Activated naive CD4-positive, alpha-beta T cell (primary cell): ENCODE measurements at places on chromosomes 7 and 10.

DNA sequence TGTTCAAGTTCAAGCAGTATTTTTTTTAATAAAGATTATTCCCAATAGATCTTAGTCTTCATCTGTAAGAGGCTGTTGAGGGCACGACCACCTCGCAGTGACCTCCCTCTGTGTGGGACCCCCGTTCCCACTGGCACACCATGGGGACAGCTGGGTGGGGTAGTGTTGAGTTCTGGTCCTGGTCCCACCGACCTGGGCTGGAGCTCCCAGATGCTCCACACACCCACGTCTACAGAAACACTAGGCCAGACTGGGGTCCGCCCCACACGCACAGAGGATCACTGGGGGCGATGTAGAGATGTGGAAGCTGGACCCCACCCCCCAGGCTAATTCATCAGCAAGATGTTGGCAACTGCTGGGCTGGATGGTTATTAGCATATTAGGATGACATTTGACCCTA is 623.6 kb downstream of the PTPRN2 start:
- DNase-seq = no peak

DNA sequence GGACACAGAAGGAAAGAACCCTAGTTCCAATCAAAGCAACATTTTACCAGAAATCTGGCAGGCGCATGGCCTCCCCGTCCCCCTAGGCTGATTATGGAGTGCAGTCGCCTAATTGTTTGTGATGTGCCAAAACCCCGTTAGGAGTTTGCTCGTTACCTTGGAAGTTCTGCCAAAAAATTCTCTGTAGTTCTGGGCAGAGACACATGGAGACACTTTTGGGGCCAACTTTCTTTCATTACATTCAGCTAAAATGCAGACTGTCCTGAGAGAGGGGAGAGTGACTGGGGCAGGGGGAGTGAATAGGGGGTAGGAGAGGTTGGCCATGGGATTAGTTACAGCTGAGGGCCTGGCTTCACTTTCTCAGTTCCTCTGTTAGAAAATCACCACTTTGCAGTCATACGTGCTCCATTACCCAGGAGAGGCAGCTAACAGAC is 158.0 kb upstream of the NPVF start:
- no peak for DNase-seq

GRCh38 chr7:101435461-101436220 is 73.0 kb downstream of the COL26A1 start:
- DNase-seq = no peak

- no peak for DNase-seq
Observed at GRCh38 chr7:115701141-115701540, 329.4 kb downstream of the TFEC start.

DNA sequence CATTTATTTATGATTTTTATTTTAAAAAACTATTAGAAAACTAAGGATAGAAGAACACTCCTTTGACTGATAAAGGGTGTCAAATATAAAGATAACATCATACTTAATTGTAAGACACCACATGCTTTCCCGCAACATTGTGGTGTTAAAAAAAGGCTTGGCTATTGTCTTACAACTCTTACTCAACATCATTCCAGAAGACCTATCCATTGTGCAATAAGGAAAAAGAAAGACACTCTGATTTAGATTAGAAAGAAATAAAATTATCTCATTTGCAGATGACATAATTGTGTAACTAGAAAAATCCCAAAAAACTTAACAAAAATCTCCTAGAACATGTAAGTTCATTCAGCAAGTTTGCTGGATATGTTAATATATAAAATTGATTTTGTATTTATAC is 296.7 kb upstream of the GNAI1 start:
- DNase-seq = no peak

DNA sequence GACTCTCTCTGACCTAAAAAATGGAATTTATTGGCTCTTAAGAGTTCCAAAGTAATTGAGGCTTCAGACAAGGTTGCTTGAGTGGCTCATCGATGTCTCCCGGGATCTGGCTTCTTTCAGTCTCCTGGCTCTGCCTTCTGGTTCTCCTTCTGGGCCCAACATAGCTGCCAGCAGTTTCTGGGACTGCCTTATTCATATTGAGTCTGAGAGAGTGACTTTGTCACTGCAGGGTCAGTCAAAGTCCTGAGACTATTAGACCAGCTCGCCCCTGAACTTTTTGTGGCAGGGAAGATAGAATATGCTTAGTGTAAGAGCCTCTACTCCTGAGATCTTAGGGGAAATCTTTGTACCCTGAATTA is 94.0 kb downstream of the MMRN2 start:
- DNase-seq = no peak

- no peak for DNase-seq
Observed at GRCh38 chr7:20835111-20835750, 48.5 kb upstream of the SP8 start.

- DNase-seq = no peak
Observed at GRCh38 chr10:98331885-98332284, 63.9 kb upstream of the LOXL4 start.

DNA sequence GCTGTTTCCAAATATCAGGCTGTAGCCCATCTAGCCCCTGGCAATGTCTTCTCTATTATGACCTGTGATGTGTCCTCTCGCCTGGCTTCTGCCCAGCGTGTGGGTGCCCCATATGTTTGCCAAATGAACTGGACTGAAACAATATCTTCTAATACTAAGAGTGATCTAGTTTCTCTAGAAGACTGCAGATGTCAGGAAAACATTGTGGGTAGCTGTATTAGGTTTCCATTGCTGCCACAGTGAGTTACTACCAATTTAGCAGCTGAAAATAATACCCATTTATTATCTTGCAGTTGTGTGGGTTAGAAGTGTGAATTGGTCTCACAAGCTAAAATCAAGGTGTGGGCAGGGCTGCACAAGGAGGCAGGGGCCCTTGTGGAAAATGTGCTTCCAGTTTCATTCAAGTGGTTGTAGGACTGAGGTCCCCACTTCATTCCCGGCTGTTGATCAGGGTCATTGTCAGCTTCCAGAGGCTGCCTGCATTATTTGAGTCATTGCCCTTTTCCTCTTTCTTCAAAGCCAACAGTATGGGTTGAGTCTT is 202.8 kb upstream of the BMPER start:
- no peak for DNase-seq

- DNase-seq = no peak
Observed at GRCh38 chr7:157827045-157827862, 490.4 kb downstream of the DNAJB6 start.

DNA sequence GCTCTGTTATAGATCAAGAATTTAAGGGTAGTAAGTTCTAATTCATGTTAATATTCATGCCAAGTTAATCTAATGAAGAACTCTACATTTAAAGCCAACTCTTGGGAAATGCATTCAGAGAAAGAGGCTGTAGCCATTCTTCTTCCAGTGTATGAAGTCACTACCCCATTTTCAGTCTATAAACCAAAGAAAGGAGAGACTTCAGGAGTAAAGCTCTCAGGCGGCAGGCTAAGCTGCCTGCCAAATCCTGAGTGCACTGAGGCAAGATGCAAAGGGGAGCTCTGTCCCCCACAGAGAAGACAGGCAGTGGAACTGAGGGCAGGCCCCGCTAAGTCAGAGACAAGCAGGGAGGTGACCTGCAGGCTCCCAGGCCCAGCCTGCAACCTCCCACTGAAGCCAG is 41.5 kb downstream of the SLIT1 start:
- DNase-seq = no peak
